ENCODE measurements at places on chromosomes 4 and X.

DNA sequence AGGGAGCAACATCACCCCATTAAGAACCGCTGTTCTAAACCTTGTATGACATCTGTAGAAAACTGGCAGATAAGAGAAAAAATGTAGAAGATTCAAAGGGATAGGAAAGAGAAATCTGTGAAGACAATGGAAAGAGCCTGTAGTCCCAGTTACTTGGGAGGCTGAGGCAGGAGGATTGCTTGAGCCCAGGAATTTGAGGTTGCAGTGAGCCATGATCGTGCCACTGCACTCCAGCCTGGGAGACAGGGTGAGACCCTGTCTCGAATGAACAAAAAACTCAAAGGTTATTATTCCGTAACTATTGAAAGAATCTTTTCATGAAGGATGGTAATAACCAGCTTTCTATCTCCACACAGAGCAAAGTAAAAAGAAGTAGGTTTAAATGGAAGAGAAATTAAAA lies 1.6 kb upstream of the CLCN4 start:
- DNase-seq: no peak

DNA sequence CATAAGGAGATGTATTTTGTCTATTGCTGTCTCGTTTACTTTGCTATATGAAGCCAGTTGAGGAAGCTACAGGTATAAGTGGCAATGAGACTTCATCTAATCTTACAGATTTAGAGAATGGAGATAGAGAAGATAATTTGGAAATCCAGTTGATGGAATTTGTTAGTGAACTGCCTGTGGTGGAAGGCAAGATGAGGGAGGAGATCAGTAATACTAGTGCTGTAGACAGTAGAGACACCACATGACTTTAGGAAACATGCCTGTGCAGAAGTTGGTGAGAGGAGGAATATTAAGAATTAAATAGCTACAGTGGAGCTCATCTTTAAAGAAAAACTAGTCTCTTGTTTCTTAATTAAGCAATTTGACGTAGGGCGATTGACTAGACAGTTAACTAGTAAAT lies 51.3 kb downstream of the RBPJ start:
- no peak for DNase-seq

GRCh38 chrX:118562582-118563164 lies 67.1 kb downstream of the DOCK11 start:
- no peak for DNase-seq

- no peak for DNase-seq
Measured at GRCh38 chr4:46393606-46394005, 3.7 kb upstream of the GABRA2 start.

- DNase-seq: no peak
Measured at GRCh38 chr4:42361456-42361855, 35.8 kb upstream of the SHISA3 start.

DNA sequence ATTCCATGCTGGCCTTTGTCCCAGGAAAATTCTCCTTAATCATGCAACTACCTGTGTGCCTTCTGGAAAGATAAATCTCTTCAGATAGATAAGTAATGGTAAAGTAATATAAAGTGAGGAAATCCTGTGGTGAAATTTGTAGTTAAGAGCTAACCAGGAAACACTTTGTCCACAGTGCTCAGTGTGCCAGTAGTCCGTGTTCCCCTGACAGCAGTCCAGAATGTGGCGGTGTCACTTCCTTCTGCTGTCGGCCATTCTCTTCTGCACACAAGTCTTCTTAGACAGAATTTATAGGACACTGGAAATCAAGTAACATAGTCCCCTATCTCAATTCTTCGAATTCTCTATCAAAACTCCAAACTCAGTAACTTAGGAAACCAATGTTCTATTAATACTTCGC lies 5.7 kb upstream of the CXXC4 start:
- no peak for DNase-seq

DNA sequence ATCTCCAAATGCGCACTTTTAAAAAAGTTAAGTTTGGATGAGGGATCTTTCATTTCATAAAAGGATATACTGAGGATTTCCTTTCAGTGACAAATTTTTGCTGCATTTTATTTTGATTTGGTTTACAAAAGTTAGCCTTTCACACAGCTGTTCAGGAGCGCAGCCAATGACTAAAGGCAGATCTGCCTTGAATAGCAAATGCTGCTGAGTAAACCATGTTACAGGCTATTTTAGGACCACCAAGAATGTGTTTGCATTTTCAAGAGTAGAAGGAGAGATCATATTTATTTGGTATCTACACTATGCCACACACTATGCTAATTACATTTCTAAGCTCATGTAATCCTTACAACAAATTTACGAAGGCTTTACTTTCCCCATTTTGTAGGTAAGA lies 92.1 kb downstream of the MAMLD1 start:
- DNase-seq: no peak
